ENCODE measurements at places on chromosomes 5 and 9. TPM values are rescaled to one million over a fixed set of nuclear protein-coding genes. Genes with fewer than 3 reads are reported as not detected.
A peak's percentile ranks its signal among the peaks of the same experiment; 100 is the strongest.

The IFNB1 gene
- not detected for total RNA-seq

The FBLL1 gene
- total RNA-seq: 0.40 TPM

The PCDHA4 gene
- 0.51 TPM for total RNA-seq

The ANKRD55 gene
- total RNA-seq: 1.7 TPM

The SYK gene
- 128 TPM for total RNA-seq

The GRM6 gene
- not detected for total RNA-seq

DNA sequence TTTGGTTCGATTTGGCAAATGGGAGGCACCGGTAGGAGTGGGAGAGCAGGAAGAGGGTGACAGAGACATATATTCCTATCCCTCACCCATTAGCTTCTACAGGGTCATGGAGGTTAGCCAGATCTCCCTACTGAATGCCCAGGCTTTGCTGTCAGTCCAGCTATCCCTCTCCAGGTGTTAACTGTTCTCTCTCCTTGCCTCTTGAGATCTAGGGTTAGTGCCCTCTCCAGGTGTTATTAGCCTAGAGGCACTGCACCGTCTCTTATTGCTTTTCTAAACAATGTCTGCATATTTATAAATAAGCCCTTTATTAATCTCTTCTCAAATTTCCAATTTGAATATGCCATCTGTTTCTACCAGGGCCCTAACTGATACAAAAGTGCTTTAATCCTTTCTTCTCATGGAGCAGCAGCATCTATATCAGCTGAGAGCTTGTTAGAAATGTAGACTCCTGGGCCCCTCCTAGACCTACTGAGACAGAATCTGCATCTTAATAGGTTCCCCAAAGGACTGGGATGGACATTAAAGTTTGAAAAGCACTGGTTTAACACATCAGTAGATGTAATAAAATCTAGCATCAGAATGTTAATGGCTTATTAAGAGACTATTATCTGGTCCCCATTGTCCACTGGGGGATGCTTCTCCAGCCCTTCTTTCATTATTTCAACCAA is 322.5 kb upstream of the SLC24A2 start:
- no peaks in the 10 kb centered on the region for H3K36me3 ChIP-seq
- DNase-seq: no peak
- H3K27ac ChIP-seq: no peak overlapping the region
- no peaks in the 10 kb centered on the region for H3K27me3 ChIP-seq
- no peaks in the 10 kb centered on the region for H3K4me1 ChIP-seq
- no peak overlapping the region for H3K4me3 ChIP-seq

- no peaks in the 10 kb centered on the region for H3K27me3 ChIP-seq
- H3K36me3 ChIP-seq: no peaks in the 10 kb centered on the region
- H3K4me3 ChIP-seq: no peak overlapping the region
- no peak for DNase-seq
These were observed 204.3 kb downstream of the ERCC6L2 start for GRCh38 chr9:96079779-96080178.

DNA sequence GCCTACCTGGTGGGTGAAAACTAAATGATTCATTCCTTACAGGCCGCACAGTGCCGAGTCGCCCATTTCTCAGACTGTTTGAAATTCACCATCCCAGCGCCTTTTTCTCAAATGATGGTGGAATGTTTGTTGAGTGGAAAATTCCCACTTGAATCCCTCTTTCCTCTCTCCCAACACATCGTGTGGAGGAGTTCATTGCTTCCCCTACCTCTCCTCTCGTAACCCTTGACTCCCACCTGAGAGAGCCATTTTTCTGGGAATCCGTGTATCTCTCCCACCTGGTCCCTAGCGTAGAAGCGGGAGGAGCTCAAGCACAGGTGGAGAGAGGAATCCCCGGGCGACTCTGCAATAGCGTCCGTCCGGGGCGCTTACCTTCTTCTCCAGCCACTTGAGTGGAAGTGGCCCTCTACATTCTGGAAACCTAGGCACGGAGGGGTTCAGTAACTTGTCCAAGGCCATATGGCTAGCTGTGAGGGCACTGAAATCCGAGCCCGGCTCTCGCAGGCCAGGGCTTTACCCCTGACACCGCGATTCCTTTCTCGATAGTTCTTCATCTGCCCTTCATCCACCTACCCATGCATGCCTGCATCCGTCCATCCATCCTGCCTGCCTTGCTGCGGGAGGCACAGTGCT is 683 bp downstream of the OSMR start:
- H3K4me3 ChIP-seq: peak overlapping the region; percentile 36
- DNase-seq: no peak
- no peaks in the 10 kb centered on the region for H3K36me3 ChIP-seq

DNA sequence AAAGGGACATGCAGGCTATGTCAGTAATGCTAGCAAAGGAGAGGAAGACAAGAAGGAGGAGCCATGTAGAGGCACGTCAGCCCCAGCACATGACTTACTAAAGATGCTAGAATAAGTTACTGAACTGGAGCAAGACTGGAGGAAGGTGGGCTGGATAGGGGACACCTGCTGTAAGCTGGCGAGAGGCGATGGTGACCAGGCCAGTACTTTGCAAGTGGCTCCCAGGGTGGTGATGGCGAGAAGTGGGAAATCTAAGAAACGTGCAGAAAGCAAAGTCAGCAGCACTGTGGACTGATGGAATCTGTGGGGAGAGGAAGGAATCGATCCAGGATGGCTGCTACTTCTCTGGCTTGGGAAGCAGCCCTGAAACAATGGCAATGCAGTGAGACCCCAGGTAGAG is 617.1 kb upstream of the ADAMTS16 start:
- H3K36me3 ChIP-seq: no peaks in the 10 kb centered on the region
- DNase-seq: no peak
- H3K27me3 ChIP-seq: no peaks in the 10 kb centered on the region
- no peak overlapping the region for H3K4me3 ChIP-seq
- H3K27ac ChIP-seq: no peak overlapping the region

DNA sequence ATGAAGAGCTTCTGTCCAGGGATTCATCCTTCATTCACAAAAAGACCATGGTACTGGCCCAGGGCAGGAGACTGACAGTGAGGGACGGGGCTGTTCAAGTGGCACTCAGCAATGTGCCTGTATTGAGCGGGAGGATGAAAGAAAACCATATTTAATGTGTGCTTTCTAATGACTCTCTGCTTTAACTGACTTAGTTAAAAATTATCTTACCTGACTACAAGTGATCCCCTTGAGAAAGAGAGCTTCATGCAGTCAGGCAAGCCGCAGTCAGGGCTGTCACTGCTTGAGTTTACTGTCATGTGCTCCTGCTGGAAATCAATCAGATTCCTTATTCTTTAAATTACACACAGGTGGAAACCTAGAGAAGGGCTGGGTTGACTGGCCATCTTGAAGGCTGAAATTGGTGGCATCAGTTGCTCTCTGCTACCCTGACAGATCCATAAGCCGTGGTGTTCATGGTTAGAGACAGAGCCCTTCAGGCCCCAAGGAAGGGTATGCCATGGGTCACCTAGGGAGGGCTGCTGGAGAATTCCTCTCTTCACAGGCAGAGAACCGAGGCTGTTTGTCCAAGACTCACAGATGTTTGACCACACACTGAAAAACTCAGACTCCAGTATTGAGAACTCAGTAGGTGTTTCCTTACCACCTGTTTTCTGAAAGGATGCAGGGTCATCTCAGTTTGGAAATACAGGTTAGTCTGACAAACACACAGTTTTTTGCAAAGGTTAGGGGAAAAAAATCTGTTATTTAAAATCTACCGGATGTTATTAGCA is 70.9 kb downstream of the TRIO start:
- H3K4me1 ChIP-seq: peaks cover 24% of the 10 kb centered on the region
- no peaks in the 10 kb centered on the region for H3K36me3 ChIP-seq
- no peak for DNase-seq
- no peak overlapping the region for H3K27ac ChIP-seq
- no peaks in the 10 kb centered on the region for H3K27me3 ChIP-seq

DNA sequence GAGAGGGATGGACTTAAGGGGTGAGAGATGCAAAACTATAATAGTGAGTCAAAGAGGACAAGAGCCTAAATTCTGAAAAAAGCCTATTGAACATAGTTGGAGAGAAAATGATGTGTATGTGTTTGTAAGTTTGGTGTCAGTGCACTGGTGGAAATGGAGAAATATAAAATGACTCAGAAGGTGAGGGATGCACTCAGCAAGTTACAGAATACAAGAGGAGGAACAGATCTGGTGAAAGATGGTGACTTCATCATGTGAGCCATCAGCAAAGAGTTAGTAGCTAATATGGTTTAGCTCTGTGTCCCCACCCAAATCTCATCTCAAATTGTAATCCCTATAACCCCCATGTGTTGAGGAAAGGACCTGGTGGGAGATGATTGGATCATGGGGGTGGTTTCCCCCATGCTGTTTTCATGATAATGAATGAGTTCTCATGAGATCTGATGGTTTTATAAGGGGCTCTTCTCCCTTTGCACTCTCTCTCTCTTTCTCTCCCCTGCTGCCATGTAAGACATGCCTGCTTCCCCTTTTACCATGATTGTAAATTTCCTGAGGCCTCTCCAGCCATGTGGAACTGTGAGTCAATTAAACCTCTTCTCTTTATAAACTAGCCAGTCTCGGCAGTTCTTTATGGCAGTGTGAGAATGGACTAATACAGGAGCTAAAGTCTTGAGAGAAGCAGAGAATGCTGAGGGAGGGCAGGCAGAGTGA is 30.4 kb upstream of the FYB1 start:
- H3K4me1 ChIP-seq: no peaks in the 10 kb centered on the region
- H3K27me3 ChIP-seq: no peaks in the 10 kb centered on the region
- H3K4me3 ChIP-seq: no peak overlapping the region

GRCh38 chr5:10235350-10235749 is 14.3 kb downstream of the ATPSCKMT start:
- peaks cover 44% of the 10 kb centered on the region for H3K36me3 ChIP-seq
- H3K27me3 ChIP-seq: no peaks in the 10 kb centered on the region
- H3K4me1 ChIP-seq: no peaks in the 10 kb centered on the region
- H3K27ac ChIP-seq: no peak overlapping the region
- no peak for DNase-seq

GRCh38 chr5:86999951-87000350 is 267.7 kb upstream of the RASA1 start:
- no peaks in the 10 kb centered on the region for H3K27me3 ChIP-seq
- no peaks in the 10 kb centered on the region for H3K36me3 ChIP-seq
- H3K27ac ChIP-seq: no peak overlapping the region
- H3K4me3 ChIP-seq: no peak overlapping the region
- DNase-seq: no peak

- no peaks in the 10 kb centered on the region for H3K36me3 ChIP-seq
- peaks cover 22% of the 10 kb centered on the region for H3K4me1 ChIP-seq
- H3K4me3 ChIP-seq: no peak overlapping the region
- H3K27me3 ChIP-seq: no peaks in the 10 kb centered on the region
- peak overlapping the region; percentile 75 for H3K27ac ChIP-seq
These were observed 225.0 kb downstream of the FANCC start for GRCh38 chr9:95092262-95093072.

GRCh38 chr5:141608557-141608956 is 10.2 kb downstream of the DIAPH1 start:
- no peaks in the 10 kb centered on the region for H3K27me3 ChIP-seq
- peak overlapping the region; percentile 88 for H3K27ac ChIP-seq
- H3K36me3 ChIP-seq: peaks cover 11% of the 10 kb centered on the region
- DNase-seq: no peak
- H3K4me1 ChIP-seq: peaks cover 61% of the 10 kb centered on the region

DNA sequence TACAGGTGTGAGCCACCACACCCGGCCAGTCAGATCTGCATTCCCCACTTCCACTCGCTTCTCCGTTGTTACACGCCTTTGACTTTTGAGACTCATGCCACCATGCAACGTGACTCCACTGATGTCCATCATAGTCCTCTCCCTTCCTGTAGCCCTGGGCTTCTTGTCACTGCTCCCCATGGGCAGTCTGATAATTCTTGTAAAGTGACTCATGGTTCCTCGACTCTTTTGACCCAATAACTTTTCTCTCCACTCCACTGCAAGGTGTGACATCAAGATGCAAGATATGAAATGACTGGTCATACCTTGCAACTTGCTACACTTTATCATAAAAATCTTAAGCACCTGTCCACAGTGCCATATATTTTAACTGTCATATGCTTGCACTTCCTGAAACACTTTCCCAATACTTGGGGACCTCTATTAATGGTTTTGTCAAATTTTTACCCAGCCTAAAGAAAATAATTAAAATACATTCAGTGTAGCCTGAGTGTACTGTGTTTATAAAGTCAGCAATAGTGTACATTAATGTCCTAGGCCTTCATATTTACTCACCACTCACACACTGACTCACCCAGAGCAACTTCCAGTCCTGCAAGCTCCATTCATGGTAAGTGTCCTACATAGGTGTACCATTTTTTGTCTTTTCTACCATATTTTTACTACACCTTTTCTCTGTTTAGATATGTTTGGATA is 18.6 kb upstream of the ANKRD18A start:
- H3K36me3 ChIP-seq: no peaks in the 10 kb centered on the region
- H3K27me3 ChIP-seq: no peaks in the 10 kb centered on the region
- H3K4me3 ChIP-seq: no peak overlapping the region
- DNase-seq: no peak
- H3K27ac ChIP-seq: no peak overlapping the region

GRCh38 chr9:91266448-91266847 is 95.3 kb downstream of the AUH start:
- H3K4me1 ChIP-seq: no peaks in the 10 kb centered on the region
- H3K36me3 ChIP-seq: no peaks in the 10 kb centered on the region
- H3K27ac ChIP-seq: no peak overlapping the region
- DNase-seq: no peak
- no peaks in the 10 kb centered on the region for H3K27me3 ChIP-seq

GRCh38 chr9:18073002-18073401 is 401.0 kb upstream of the ADAMTSL1 start:
- DNase-seq: no peak
- H3K27ac ChIP-seq: no peak overlapping the region
- H3K36me3 ChIP-seq: no peaks in the 10 kb centered on the region
- H3K4me3 ChIP-seq: no peak overlapping the region

- H3K36me3 ChIP-seq: peaks cover 99% of the 10 kb centered on the region
- DNase-seq: no peak
These were observed 48.2 kb upstream of the CACNA1B start for GRCh38 chr9:137829260-137829996.

- H3K36me3 ChIP-seq: no peaks in the 10 kb centered on the region
- H3K27me3 ChIP-seq: no peaks in the 10 kb centered on the region
- no peaks in the 10 kb centered on the region for H3K4me1 ChIP-seq
- no peak overlapping the region for H3K4me3 ChIP-seq
- DNase-seq: no peak
These were observed 105.3 kb downstream of the NDUFAF2 start for GRCh38 chr5:61050292-61050691.

DNA sequence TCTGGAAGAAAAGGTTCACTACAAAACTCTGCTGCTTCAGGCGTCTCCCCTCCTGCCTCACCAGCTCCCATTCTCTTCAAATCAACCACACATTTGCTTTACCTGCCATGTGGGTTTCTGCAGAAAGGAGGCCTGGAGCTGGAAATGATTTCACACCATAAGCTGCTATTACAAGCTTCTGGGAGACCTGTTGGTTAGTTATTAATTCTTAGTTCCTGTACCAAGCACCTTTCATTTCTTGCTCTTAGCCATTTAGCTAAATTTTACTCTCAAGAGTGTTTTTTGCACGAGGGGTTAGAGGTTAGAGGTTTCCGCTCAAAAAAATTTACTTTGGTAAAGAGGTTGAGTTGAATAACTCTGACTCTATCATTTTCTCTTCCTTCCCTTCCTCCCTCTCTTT is 70.3 kb downstream of the MAP1B start:
- H3K36me3 ChIP-seq: no peaks in the 10 kb centered on the region
- H3K27me3 ChIP-seq: peaks cover 26% of the 10 kb centered on the region
- no peak for DNase-seq
- no peaks in the 10 kb centered on the region for H3K4me1 ChIP-seq
- no peak overlapping the region for H3K27ac ChIP-seq
- no peak overlapping the region for H3K4me3 ChIP-seq
